Activated CD4-positive, alpha-beta T cell treated with anti-CD3 and anti-CD28 coated beads for 4 hours (primary cell): ENCODE measurements at places on chromosomes 7 and 10.

DNA sequence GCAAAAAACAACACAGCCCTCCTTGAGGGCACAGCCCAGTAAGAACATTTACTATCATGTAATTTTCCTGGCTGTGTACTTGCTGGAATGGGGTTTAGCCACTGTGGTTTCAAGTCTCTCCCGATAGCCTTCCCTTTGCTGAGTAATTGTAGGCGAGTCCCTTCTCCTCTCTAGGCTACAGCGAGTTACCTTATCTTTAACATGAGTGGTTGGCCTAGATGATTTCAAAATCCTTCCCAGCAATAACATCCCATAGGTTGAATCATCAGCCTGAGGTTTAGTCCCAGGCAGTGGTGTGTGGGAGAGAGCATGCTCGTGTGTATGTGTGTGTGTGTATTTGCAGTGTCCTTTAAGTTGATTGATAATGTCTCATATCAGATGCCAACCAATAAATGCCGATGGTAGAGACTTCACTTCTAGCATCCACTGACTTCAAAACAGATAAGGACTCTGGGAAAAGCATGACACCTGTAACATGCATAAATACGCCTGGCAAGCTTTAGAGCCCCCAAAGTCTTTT lies 142.9 kb upstream of the ZMIZ1 start:
- no peak for DNase-seq

DNA sequence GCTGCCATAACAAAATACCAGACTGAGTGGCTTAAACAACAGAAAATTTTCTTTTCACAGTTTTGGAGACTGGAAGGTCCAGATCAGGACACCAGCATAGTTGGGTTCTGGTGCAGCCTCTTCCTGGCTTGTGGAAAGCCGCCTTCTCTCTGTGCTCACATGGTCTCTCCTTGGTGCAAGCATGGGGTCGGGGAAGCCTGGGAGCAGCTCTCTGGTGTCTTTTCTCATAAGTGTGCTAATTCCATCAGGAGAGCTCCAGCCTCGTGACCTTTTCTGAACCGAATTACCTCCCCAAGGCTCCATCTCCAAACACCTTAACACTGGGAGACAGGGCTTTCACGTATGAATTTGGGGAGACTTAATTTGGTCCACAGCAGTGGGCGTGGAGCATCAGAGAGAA lies 4.8 kb upstream of the GTPBP4 start:
- no peak for DNase-seq

DNA sequence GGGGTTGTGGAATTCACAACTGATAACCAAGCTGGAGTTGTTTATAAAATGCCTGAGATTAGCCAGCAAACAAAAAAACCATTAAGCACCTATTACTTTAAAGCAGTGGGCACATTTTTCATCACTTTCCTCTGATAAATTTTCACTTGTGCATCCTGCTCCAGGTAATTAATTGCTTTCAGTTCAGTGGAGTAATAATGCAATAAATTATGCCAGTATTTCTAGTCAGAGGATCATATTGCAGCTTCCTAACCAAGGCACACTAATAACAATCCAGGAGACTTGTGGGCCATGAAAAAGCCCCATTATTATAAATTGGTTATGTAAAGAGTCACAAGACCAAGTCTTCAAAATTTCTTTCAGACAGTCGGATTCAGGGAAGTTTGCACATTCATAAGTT lies 193.2 kb downstream of the LRMDA start:
- no peak for DNase-seq

DNA sequence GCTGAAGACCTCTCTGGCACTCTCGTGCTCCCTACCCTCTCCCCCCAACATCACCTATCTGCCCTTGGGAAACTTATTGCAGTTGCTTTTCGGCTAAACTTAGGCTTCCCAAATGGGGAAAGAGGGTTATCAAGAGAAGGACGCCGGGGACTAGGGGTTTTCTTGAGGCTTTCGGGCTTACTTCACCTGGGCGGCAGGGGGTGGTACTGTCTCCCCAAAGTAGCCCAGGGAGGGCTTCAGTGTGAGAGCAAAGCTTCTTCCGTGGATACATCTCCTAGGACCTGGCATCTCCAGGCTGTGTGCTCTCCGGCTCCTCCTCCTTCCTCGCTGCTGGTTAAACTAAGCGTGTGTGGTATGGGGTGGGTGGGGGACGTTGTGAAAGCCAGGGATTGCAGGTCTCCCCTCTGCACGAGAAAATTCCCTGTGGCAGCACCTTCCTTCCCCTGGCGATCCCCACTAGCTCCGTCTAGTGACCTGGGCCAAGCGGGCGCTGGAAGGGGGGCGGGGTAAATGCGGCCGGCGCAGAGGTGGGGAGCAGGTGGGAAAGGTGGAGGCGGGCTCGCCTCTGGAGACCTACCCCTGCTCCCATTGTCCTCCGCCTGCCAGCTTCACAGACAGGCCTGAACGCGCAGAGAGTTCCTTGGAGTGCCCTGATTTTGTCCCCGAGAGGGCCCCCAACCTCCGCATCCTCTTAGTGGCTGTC lies 1.1 kb downstream of the PLXDC2 start:
- DNase-seq, result no peak

DNA sequence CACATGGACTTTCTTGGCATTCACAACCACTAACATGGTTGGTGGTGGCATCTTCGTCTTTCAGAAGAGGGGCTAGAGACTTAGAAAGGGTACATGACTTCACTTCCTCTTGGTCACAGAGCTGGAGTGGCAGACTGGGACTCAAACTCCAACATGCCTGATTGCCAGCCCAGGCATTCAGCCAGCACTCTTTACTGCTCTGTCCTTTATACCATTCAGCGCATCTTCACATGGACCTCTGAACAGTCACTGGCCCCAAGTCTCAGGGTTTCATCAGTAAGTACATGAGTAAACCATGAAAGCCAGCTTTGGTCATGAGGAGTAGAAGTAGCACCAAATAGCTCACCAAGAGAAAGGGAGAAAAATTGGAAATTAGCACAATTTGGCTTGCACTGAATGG lies 148.4 kb upstream of the KLF14 start:
- DNase-seq, result no peak
